Common myeloid progenitor, CD34-positive (primary cell): ENCODE measurements at places on chromosomes 13 and 19.

DNA sequence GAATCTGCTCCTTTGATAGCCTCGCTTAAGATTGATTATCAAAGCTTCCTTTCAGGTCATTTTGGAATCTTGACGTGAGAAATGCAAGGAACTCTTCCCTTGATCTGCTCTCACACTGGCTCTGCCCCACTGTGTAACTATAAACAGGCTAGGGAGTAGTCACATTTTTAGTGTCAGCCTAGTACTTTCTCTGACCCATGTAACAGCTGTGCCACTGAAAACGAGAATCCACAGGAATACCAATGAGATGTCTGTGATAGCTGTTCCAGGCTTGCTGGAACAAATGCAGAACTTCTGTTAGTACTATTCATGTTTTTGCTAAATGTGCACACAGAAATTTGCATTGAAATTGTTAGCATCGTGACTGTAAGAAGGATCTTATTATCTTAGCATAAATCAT, 221.3 kb downstream of the MYO16 start:
- no peak overlapping the region for H3K27ac ChIP-seq
- H3K27me3 ChIP-seq: no peaks in the 10 kb centered on the region
- no peaks in the 10 kb centered on the region for H3K36me3 ChIP-seq
- no peak for DNase-seq
- no peaks in the 10 kb centered on the region for H3K4me1 ChIP-seq

DNA sequence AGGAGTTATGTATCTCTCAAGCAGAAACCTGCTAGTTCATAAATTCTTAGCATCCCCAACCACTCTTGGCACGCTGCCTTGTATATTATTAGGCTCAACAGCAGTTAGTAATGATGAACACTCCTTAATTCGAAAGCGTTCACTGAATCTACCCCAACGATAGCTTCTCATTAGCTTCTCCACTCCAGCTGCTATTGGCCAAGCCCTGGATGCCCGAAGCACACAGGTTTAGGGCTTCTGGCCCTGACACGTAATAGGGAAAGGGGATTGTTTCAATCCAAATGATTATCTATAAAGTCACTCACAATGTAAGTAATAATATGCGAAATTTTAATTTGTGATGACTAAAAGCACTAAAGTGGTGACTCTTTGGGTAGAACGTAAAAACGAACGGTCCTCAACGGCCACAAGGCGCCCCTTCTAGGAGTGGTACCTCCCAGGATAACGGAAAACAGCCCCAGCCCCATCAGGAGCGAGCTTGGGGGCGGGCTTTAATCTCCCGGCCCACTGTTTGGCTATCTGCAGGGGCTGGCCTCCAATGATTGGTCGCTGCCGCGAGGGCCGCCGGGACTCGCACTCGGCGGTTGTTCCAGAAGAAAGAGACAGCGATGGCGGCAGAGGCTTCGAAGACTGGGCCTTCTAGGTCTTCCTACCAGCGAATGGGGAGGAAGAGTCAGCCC, at the start of gene RNF17:
Gene RNF17, plus strand, starts transcription at position 574 of the 680 bp plus-strand sequence. Its CDS starts 35 bp downstream, at position 609.
- DNase-seq: no peak
- no peaks in the 10 kb centered on the region for H3K36me3 ChIP-seq
- no peaks in the 10 kb centered on the region for H3K4me1 ChIP-seq
- H3K4me3 ChIP-seq: no peak within 1 kb of the TSS
- H3K27ac ChIP-seq: no peak within 1 kb of the TSS

DNA sequence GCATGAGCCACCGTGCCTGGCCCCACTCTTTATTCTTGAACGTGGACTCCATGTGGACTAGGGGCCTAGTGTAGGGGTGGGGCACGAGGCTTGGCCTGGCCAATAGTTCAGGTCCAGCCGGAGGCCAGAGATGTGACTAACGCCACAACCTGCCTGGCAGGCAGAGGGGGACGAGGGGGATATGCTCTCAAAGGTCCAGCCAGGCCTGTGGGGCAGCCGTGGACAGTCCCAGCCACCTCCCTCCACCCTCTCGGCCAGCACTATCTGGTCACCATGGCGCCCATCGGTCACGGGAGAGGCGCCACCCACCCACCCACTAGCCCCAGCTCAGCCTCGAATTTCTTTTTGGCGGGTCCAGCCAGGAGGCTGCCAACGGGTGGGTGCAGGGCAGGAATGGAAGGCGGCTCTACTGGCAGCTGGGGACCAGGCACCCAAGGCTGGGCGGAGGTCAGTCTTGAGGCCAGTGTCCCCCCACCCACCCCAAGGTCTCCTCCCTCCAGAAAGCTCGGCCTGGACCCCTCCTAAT, 2.2 kb upstream of the CERS1 start:
- peaks cover 3% of the 10 kb centered on the region for H3K27me3 ChIP-seq
- H3K36me3 ChIP-seq: peaks cover 36% of the 10 kb centered on the region
- H3K4me3 ChIP-seq: no peak overlapping the region
- peaks cover 18% of the 10 kb centered on the region for H3K4me1 ChIP-seq

- H3K4me1 ChIP-seq: no peaks in the 10 kb centered on the region
- no peaks in the 10 kb centered on the region for H3K27me3 ChIP-seq
- H3K36me3 ChIP-seq: no peaks in the 10 kb centered on the region
- DNase-seq: no peak
- H3K27ac ChIP-seq: no peak overlapping the region
Measured at GRCh38 chr13:113886561-113887112, 22.8 kb upstream of the GAS6 start.

GRCh38 chr13:105365831-105366230, 1169.6 kb downstream of the EFNB2 start:
- peaks cover 9% of the 10 kb centered on the region for H3K4me1 ChIP-seq
- H3K27ac ChIP-seq: no peak overlapping the region
- H3K4me3 ChIP-seq: no peak overlapping the region
- no peaks in the 10 kb centered on the region for H3K27me3 ChIP-seq
- peak; percentile 44 for DNase-seq

GRCh38 chr13:23609874-23610576, 39.8 kb downstream of the TNFRSF19 start:
- peak overlapping the region; percentile 26 for H3K27ac ChIP-seq
- peaks cover 26% of the 10 kb centered on the region for H3K4me1 ChIP-seq
- H3K36me3 ChIP-seq: no peaks in the 10 kb centered on the region
- H3K4me3 ChIP-seq: peak overlapping the region; percentile 69

DNA sequence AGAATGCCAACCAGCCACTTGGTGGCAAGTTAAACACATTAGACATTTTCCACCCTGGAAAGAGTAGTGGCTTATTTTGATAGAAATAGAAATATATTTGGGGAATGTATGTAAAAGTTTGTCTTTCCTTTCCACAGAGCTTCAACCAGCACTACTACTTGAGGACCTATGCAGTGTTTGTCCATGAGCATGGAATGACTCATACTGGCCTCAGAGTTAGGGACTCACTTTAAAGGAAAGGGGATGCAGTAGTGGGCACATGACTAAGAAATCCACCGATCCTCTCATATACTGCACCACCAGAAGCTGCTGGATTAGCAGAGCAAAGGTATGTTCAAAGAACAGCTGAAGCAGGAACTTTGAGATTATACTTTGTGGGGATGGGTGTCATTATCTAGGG, 62.6 kb downstream of the LACC1 start:
- no peaks in the 10 kb centered on the region for H3K27me3 ChIP-seq
- no peak for DNase-seq
- no peaks in the 10 kb centered on the region for H3K4me1 ChIP-seq
- H3K4me3 ChIP-seq: no peak overlapping the region
- no peak overlapping the region for H3K27ac ChIP-seq

GRCh38 chr13:98484289-98485219, 92.4 kb downstream of the STK24 start:
- no peak overlapping the region for H3K4me3 ChIP-seq
- DNase-seq: peak; percentile 78
- H3K27me3 ChIP-seq: no peaks in the 10 kb centered on the region
- no peak overlapping the region for H3K27ac ChIP-seq
- H3K36me3 ChIP-seq: no peaks in the 10 kb centered on the region
- peaks cover 5% of the 10 kb centered on the region for H3K4me1 ChIP-seq

- H3K36me3 ChIP-seq: no peaks in the 10 kb centered on the region
- DNase-seq: no peak
- H3K27me3 ChIP-seq: no peaks in the 10 kb centered on the region
- H3K4me3 ChIP-seq: no peak overlapping the region
Measured at GRCh38 chr13:42258747-42259146, 13.2 kb upstream of the AKAP11 start.

DNA sequence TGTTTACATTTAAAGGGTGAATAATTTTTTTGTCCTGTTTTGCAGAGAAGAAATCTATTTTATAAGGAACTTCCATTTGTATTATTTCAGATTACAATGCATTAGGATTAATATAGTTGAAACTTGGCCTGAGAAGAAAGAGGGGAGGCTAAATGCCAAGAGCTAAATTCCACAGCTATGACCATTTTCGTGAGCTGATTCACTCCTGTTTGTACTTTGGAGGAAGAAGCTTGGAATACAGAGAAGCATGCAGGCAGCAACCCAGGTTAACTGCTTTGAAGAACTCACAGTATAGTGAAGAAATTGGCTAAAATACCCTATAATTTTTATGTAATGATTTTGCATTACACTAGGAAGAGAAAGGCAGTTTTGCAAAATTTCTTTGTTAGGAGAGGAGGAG, 309.4 kb upstream of the KLF12 start:
- DNase-seq: no peak
- no peak overlapping the region for H3K4me3 ChIP-seq
- H3K27ac ChIP-seq: no peak overlapping the region
- no peaks in the 10 kb centered on the region for H3K4me1 ChIP-seq

DNA sequence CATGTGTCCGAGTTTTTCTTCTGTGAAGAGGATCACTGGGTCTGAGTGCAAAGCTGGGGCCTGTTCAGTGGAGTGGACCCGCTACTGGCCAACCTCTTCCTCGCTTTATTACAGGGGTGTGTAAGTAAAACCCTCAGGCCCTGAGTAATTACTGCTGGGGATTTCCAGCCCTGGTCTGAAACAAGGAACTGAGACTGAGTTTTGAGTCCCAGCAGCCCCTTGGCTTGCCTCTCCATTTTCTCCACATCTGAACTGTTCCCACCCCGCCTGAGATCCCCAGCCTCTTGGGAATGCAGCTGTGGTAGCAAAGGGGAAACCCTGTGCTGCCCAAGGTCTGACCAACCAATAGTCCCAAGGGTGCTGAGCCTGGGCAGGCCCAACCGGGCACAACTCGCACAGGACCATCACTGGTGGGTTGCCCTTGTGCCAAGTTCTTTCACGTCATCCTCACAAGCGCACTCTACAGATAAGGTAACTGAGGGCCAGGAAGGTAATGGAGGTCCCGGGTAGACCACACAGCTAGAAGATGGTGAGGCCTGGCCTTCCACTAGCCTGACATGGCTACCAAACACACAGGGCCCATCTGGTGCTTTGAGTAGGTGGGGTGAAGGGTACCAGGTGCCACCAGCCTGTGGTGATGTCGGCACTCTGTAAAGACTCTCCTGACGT, 13.7 kb upstream of the SLC35E1 start:
- H3K4me3 ChIP-seq: no peak overlapping the region
- peaks cover 77% of the 10 kb centered on the region for H3K4me1 ChIP-seq
- peak; percentile 61 for DNase-seq

DNA sequence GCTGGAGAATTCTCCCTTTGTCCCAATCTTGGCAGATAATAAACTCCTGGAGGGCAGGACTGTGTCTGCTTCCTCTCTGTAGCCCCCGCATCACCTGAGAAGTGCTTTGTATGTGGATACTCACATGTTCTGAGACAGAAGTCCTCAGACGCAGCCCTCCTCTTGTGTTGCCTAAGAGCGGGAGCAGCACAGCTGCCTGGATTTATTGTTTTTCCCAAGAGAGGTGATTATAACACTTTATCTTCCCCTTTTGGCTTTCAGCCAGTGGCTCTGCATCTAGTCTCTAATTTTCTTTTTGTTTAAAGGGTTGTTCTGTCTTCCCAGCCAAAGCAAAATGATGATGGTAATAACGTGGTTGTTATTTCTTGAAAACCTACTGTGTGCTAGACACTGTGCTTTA, 36.1 kb downstream of the OLFM4 start:
- H3K36me3 ChIP-seq: no peaks in the 10 kb centered on the region
- H3K4me1 ChIP-seq: no peaks in the 10 kb centered on the region
- DNase-seq: no peak
- H3K27me3 ChIP-seq: no peaks in the 10 kb centered on the region

DNA sequence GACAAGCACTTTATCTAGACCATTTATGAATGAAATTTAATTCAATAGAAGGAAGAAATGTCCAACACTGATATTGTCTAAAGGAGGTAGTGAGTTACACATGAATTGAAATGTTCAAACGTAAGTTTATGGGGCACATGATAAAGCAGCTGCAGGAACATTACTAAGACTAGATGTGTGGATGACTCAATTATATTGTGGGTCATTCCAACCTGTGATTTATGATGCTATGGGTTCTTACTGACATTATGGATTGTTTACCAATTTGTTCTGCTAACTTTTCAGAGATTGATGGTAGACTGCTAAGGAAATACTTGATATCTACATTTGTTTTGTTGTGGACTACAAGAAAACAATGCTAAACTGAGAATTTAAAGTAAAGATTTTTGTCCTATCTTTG, 56.1 kb upstream of the ATXN8OS start:
- H3K27ac ChIP-seq: no peak overlapping the region
- no peaks in the 10 kb centered on the region for H3K36me3 ChIP-seq
- H3K27me3 ChIP-seq: no peaks in the 10 kb centered on the region
- no peak overlapping the region for H3K4me3 ChIP-seq
- H3K4me1 ChIP-seq: no peaks in the 10 kb centered on the region

- no peak overlapping the region for H3K4me3 ChIP-seq
- DNase-seq: no peak
- H3K4me1 ChIP-seq: no peaks in the 10 kb centered on the region
- H3K27ac ChIP-seq: no peak overlapping the region
Measured at GRCh38 chr13:66716538-66716937, 513.6 kb downstream of the PCDH9 start.

DNA sequence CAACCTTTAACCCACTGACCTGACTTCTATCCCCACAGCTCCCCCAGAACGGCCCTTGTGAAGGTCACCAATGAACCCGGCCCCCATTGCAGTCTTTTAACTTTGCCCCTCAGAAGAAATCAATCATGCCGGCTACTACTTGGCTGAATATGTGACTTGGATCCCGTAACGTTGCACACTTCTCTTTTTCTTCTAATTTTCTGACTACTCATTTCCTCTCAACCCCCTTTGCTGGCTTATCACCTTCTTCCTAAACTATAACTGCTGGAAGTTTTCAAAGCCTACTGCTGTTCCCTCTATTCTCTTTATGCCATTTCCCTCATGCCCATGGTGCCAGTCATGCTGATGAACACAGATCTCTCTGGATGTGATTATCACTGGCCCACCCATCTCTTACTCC, 367.6 kb downstream of the DNAJC15 start:
- no peaks in the 10 kb centered on the region for H3K36me3 ChIP-seq
- H3K4me3 ChIP-seq: no peak overlapping the region
- H3K27ac ChIP-seq: no peak overlapping the region
- no peaks in the 10 kb centered on the region for H3K27me3 ChIP-seq

GRCh38 chr19:52665027-52665426, 26.9 kb upstream of the ZNF83 start:
- no peak for DNase-seq
- no peaks in the 10 kb centered on the region for H3K27me3 ChIP-seq
- H3K27ac ChIP-seq: no peak overlapping the region
- no peaks in the 10 kb centered on the region for H3K4me1 ChIP-seq
- peaks cover 29% of the 10 kb centered on the region for H3K36me3 ChIP-seq
- no peak overlapping the region for H3K4me3 ChIP-seq
